ENCODE measurements at places on chromosomes 16 and 17. TPM values are rescaled to one million over a fixed set of nuclear protein-coding genes. Genes with fewer than 3 reads are reported as not detected.

GRCh38 chr17:72561680-72562079 is 440.9 kb downstream of the SOX9 start:
- H3K4me3 ChIP-seq = no peak overlapping the region
- H3K4me1 ChIP-seq = no peaks in the 10 kb centered on the region
- DNase-seq = no peak
- H3K27me3 ChIP-seq = no peaks in the 10 kb centered on the region
- H3K27ac ChIP-seq = no peak overlapping the region

DNA sequence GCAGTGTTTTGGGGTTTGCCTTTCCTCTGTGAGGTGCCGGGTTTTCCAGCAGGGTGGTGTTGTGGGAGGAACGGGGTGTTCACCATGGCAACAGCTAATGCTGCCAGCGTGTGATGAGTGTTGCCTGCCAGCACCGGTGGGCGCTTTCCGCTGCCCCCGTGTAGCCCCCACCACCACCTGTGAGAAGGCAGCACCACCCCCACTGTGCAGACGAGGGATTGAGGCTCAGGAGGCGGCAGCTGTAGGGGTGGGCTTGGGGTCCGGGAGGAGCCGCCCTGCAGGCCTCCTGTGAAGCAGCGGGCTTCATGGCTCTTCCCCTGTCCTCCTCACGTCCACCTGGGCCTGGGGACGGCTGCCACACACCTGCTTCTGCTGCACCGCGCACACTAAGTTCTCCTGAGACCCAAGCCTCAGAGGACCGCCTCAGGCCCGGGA is 5.2 kb downstream of the RAB40C start:
- DNase-seq = no peak
- no peak overlapping the region for H3K4me3 ChIP-seq
- peaks cover 2% of the 10 kb centered on the region for H3K36me3 ChIP-seq
- H3K4me1 ChIP-seq = peaks cover 29% of the 10 kb centered on the region
- no peak overlapping the region for H3K27ac ChIP-seq

GRCh38 chr17:64694207-64694606 is 32.1 kb upstream of the SMURF2 start:
- H3K27me3 ChIP-seq = no peaks in the 10 kb centered on the region
- H3K27ac ChIP-seq = no peak overlapping the region
- no peaks in the 10 kb centered on the region for H3K36me3 ChIP-seq
- H3K4me1 ChIP-seq = no peaks in the 10 kb centered on the region
- DNase-seq = no peak

DNA sequence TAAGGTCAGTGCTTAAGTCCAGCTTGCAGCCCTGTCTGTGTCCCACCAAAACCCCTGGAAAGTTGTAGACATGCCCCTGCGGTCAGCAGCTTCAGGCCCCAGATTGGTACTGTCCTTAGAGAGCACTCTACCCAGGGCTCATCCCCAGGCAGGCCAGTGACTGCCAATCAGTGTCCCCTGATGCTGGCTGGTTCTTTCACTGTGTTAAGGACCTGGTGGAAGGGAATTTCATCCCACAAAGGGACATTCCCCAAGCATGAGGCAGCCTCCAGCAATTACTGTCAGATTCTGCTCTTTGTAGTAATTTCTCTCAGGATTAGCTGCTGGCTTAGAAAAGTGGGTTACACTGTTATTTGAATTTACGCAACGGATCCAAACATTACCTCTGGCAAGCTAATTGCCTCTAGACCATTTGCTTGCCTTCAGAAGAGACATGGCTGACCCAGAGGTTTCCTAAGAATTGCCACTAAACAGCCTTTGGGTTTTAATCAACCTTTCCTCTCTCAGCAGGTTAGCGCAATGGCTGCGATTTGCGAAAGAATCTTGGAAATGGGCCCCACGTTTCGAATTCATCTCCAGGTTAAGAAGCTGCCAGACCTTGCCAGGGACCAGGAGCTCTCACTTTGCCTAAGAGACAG is 5.9 kb downstream of the IRX6 start:
- H3K4me1 ChIP-seq = no peaks in the 10 kb centered on the region
- H3K27me3 ChIP-seq = no peaks in the 10 kb centered on the region
- H3K4me3 ChIP-seq = no peak overlapping the region
- H3K27ac ChIP-seq = no peak overlapping the region
- DNase-seq = no peak

DNA sequence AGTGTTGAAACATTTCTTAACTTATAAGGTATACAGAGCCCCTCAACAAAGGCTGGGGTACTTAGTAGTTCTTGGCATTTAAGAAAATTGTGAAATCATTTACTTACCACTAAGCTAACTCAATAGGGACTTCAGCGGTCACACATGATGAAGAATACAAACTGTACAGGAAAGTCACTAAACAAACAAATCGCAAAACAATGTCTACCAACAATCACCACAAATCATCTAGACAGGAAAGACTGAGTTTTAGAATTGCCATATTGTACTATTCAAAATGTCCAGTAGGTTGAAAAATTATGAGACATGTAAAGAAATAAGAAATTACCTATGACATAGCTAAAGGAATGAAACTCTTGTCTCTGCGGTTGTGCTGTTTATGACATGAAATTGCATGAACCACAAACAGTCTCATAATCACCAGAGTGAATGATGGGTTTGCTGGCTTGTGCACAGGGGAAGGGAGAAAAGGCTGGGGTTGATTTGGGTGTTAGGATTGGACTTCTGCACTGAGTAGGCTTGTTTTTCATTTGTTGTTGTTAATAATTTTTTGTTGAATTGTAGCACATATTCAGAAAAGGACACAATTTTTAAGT is 441.1 kb upstream of the MON1B start:
- H3K27ac ChIP-seq = no peak overlapping the region
- no peaks in the 10 kb centered on the region for H3K36me3 ChIP-seq
- no peaks in the 10 kb centered on the region for H3K27me3 ChIP-seq
- peaks cover 4% of the 10 kb centered on the region for H3K4me1 ChIP-seq

GRCh38 chr17:4506175-4506813 is 7.6 kb downstream of the SPNS2 start:
- no peaks in the 10 kb centered on the region for H3K36me3 ChIP-seq
- no peaks in the 10 kb centered on the region for H3K27me3 ChIP-seq
- DNase-seq = no peak
- H3K27ac ChIP-seq = no peak overlapping the region
- no peaks in the 10 kb centered on the region for H3K4me1 ChIP-seq
- H3K4me3 ChIP-seq = no peak overlapping the region

GRCh38 chr17:31111183-31111582 is 16.4 kb downstream of the NF1 start:
- H3K4me1 ChIP-seq = no peaks in the 10 kb centered on the region
- H3K4me3 ChIP-seq = no peak overlapping the region
- no peaks in the 10 kb centered on the region for H3K27me3 ChIP-seq
- no peaks in the 10 kb centered on the region for H3K36me3 ChIP-seq
- no peak for DNase-seq
- H3K27ac ChIP-seq = no peak overlapping the region

DNA sequence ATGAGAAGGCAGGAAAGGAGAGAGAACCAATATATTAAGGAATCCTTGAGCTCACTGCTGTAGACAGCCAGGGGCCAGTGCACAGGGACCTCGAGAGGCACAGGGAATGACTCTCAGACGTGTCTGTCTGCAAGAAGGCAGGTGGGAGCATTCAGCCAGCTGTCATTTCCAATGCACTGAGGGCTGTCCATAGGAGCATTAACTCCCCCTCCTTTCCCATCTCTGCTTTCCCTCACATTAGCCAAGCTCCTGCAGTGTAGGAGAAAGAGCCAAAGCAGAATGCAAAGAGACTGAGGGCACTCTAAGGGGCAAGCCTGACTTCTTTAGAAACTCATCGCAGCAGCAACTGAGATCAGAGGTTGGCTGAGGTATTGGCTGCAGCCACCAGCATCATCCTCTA is 218.3 kb downstream of the CDH13 start:
- H3K27ac ChIP-seq = no peak overlapping the region
- H3K36me3 ChIP-seq = no peaks in the 10 kb centered on the region
- no peaks in the 10 kb centered on the region for H3K27me3 ChIP-seq
- H3K4me3 ChIP-seq = no peak overlapping the region

DNA sequence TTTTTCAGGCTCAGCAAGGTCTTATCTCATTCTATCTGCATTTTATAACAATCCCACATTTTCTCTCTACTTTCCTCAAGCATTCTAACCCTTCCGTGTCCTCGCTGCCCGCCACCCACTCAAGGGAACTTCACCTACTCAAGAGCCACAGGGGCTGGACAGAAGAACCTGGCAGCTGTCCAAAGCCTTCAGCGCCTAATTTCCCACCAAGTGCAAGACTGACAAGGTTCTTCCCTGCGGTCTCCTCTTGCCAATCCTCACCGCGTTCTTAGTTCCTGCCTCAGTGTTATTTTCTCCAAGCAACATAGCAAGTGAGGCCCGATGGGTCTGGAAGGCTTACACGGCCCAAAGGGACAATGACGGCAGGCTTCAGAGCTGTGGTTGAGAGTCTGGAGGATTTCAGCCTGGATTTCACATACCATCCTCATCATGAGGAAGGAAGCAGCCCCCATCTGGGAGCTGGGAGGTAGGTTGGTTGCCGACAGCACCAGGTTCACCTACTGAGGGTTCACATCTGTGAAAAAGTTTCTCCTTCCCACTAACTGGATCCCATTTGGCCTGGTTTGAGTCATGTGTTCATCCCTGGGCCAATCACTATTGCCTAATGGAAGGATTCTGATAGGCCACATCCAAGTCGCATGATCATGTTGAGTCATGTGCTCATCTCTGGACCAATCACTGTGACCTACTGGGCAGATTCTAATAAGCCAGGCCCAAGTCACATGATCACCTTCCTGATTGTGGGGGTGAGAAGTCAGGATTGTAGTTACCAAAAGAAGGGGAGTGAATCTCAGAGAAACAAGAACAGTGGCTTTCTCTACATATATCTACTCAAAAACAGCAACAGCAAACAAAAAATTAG is 108.2 kb downstream of the N4BP1 start:
- H3K27ac ChIP-seq = no peak overlapping the region
- H3K36me3 ChIP-seq = no peaks in the 10 kb centered on the region
- no peak overlapping the region for H3K4me3 ChIP-seq
- no peaks in the 10 kb centered on the region for H3K4me1 ChIP-seq

DNA sequence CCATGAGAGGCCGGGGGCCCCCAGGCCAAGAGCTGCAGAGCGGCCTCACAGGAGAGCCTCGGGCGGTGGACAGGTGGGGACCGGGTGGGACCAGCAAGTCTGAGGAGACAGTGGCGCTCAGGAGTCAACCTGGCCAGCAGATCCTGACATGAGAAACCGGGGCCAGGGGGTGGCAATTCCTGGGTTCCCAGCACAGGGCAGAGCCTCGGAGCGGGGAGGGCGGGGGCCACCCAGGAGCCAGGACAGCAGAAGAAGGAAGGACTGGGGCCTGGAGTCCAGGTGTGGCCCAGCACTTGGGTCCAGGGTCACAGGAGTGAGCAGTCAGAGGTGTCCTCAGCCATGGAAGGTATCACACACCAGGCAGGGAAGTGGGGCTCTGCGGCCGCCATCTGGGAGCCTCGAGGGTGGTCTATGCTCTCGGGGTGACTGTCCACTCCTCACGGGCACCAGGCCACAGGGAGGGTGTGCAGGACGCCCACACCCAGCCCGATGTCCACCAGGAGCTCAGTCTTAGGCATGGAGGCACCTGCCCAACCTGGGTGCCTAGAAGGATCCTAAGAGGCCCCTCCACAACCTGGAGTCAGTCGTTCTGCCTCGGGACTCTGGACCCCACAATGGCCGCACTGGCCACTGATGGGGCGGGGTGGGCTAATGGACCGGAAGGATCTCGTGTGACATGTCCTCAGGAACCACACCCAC is 29.1 kb downstream of the PIEZO1 start:
- DNase-seq = no peak
- H3K27ac ChIP-seq = no peak overlapping the region
- H3K27me3 ChIP-seq = no peaks in the 10 kb centered on the region
- H3K4me3 ChIP-seq = no peak overlapping the region
- H3K36me3 ChIP-seq = no peaks in the 10 kb centered on the region

DNA sequence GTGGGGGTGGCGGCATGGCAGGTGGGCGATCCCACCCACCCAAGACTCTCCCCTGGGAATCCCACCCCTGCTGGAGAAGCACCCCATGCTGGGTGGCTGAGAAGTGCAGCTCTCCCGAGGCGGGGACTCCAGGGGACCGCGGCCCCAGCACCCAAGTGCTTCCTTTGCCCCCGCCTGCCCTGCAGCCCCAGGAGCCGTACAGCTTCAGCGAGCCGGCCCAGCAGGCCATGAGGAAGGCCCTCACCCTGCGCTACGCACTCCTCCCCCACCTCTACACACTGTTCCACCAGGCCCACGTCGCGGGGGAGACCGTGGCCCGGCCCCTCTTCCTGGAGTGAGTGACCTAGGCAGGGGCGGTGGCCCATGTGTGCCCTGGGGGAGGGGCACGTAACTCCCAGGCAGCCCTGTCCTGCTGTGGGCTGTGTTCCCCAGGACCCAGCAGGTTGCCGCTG is 11.7 kb downstream of the GAA start:
- H3K27me3 ChIP-seq = no peaks in the 10 kb centered on the region
- no peak overlapping the region for H3K4me3 ChIP-seq
- no peaks in the 10 kb centered on the region for H3K36me3 ChIP-seq

The SDR42E2 gene
- not detected for total RNA-seq

The CORO1A gene
- total RNA-seq = 0.95 TPM

The SLC2A4 gene
- 0.35 TPM for total RNA-seq

The NPIPB13 gene
- total RNA-seq = 6.7 TPM

The PIRT gene
- not detected for total RNA-seq

The TAC4 gene
- total RNA-seq = 17.1 TPM
